ENCODE measurements at places on chromosomes 3 and 15.

- DNase-seq: peak; percentile 91
Measured at GRCh38 chr15:70236341-70237086, 138.8 kb upstream of the TLE3 start.

DNA sequence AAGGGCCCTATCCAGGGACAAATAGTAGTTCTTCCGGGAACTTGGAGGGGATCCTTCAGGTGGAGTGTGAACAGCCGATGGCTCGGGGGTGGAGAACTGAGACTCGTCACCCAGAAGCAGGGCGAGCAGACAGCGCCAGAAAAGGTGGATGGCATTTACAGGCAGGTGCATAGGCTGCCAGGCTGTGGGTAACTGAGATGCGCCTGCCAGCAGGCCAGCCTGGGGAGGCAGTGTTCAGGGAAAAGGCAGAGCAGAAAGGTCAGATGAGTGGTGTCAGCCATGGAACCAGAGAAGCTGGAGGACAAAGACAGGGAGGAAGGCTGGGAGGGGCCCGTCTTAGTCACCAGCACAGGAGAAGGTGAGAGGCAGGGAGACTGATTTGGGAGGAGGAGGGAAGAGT is 53.0 kb upstream of the SEC22A start:
- DNase-seq: no peak

GRCh38 chr3:140416666-140417065 is 261.2 kb upstream of the TRIM42 start:
- no peak for DNase-seq

- DNase-seq: peak; percentile 76
Measured at GRCh38 chr3:192917028-192917403, 640 bp downstream of the MB21D2 start.

DNA sequence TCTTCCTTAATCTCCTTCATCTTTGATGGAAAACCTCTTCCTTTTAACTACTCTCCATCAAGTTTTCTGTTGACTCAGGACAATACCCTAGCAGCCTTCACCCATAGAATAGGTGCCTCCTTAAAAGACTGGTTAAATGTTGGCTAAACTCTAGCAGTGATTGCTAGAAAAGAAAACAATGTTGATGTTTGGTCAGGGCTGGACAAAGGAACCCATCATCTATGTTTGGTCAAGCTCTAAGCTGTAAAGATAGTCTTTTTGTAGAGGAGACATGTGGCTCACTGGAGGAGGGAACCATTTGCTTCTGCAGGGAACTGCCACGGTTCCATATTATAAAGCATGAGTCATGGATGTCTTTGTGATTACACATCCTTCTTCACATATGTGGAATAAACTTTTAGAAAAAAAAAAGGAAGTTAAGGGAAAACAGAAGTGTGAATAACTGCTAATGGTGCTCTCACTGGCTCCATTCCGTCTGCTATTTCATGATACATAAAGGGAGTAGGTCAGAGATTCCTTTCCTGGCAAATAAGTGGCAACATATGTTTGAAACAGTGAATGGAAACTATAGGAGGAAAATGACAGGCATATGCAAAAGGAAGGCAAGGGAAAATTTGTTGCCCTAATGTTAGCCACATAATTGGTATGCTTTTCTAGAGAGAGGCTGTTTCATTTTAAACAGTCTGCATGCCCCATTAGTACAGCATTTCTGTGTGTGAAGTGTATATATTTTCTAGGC is 78.2 kb downstream of the CMSS1 start:
- DNase-seq: peak; percentile 92

DNA sequence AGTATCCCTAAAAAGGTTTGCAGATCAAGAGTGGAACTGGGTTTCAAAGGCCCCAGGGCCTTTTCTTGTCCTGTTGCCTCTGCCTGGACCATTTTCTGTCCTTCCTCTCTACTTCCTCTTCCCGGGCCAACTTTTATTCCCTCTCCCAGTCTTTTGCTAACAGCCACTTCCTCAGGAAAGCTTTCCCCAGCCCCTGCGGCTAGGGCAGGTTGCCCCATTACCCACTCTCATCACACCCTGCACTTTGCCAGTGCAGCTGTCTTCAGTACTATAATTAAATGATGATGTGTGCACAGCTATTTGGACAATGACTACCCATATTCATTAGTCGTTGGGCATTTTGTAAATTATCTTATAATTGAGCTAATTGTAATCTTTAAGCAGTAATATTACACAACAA is 150.5 kb upstream of the THBS1 start:
- no peak for DNase-seq

DNA sequence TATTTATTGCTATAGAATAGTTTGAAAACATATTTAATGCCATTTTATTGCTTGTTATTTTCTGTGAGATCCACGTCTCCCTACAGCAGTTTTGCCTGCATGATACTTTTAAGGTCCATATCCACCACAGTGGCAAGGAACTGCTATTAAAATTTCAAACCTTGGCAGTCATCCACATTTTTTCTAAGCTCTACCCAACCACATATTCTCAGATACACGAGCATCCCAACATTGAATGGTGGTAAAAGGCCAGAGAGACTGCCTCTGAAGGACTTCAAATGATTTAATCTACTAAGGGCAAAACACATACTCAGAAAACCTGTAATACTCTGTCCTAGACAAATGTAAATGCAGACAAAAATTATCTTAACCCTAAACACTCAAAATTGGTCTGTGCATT is 173.1 kb downstream of the ERC2 start:
- no peak for DNase-seq

- peak; percentile 13 for DNase-seq
Measured at GRCh38 chr3:81823882-81824395, 62.5 kb upstream of the GBE1 start.

DNA sequence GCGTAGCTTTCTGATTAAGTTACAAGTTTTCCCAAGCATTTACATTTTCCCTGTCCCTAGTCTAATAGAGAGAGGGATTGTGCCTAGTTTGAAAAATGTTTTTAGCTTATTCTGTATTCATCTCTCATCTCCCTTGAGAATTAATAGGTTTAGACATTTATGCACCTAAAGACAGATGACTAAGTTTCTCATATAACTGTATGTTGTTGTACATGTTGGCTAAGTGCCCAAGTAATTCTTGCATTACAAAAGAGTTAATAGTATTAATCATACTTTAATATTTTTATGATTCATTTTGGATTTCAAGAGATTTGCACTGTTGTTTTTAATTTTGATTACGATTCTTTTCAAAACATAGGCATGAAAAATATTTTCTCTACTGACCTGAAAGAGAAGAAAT is 109.0 kb upstream of the TBL1XR1 start:
- DNase-seq: peak; percentile 26

DNA sequence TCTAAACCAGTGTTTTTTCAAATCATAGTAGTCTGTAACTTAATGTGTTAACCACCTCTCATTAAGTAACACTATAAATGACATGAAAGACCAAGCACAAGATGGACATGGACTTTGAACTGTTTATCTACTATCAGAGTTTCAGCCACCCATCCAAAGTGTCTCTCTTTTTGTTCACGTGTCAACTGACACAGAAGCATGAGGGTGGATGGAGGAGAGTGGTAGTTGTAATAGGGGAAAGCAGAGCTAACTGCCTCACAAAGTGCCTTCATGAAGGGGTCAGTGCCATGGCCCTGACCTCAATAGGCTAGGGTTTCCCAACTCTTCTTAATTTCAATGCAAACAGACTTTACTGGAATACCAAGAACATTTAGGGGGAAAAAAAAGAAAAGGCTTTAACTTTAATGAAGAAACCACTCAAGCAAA is 32.1 kb upstream of the TRPM7 start:
- no peak for DNase-seq

GRCh38 chr3:98699132-98699531 is 64.0 kb upstream of the ST3GAL6 start:
- DNase-seq: no peak

DNA sequence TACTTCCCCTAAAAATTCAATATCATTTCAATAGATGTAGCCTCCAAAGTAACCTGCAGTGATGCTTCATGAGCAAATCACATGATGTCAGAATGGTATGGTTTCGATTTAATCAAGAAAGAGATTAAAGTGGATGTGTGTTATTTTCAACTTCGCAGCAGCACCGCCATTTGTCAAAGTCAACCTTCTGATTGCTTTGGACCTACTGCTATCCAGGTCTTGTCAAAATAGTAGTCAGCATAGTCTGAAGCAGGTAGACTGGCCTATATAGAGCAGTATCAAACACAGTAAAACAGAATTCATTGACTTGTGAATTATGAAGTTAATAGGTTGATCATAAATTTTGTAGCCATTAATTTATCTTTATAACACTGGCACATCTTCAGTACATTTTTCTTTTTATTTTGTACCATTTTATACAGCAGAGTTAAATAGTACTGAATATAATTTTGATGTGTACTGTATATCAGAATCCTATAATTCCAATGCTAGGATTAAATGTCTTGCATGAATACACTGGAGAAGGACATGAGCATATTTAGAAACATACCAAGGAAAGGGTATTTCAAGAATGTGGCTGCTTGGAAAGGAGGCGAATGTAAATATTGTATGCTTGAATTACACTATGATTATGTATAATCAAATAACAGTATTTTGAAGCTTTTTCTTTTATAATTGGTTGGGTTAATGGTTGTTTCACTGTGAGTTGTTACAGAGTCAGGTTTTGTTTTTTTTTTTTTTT is 79.6 kb downstream of the CDIN1 start:
- DNase-seq: no peak

DNA sequence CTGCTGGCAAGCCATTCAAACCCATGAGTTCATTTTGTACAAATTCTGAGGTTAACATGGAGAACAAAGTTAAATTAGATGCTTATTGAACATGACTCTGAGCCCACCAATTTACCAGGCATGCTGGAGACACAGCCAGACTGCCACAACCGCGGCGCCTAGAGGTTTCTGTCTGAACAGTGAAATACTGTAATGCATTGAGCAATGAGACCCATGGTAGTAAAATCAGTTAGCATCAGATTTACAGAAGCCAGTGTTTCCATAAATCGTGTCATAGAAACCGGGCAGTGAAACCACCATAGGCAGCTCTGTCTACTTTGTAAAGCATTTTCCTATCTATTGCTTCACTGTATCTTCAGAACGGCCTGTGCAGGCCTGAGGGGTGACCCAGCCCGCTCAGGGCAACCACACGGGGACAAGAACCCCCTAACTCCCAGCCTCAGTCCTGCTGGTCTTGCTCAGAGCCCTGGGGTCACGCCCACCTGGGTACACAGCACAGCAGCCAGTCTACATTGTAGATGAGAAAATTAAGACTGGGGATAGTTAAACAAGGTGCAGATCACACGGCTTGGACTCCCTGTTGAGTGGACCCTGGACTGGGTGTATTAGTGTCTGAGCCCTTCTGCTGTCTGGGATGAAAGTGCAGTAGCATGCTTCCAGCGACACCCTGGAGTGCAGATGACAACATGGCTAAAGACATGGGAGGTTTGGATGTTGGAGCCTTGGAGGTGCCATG is 44.2 kb downstream of the MGLL start:
- DNase-seq: no peak

DNA sequence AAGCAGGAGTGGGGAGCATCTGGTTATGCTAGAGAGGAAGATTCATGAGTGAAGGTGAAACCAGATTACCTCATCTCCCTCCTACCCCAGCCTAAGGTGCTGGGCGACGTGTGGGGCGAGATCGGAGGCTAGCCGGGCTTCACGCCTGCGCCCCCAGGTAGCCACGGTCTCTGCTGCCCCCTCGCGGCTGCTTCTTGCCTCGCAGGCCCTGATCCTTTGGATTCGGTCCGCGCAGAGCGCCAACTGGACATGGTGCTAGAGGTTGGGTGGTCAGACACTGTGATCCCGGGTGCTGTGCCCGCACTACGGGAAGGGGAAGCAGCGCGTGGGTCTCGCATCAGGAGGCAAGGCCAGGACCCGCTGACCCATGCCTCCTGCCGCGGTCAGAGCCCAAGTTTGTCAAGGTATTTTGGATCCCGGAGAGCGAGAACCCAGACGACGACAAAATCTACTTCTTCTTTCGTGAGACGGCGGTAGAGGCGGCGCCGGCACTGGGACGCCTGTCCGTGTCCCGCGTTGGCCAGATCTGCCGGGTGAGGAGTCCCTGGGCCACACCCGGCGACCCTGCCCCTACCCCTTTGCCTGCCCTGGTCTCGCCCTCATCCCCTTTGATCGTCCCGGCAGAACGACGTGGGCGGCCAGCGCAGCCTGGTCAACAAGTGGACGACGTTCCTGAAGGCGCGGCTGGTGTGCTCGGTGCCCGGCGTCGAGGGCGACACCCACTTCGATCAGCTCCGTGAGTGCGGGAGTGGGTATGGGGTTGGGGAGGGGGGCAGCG is 4.2 kb downstream of the SEMA3B start:
- DNase-seq: peak; percentile 48

GRCh38 chr3:12286927-12287726 is 1.7 kb upstream of the PPARG start:
- DNase-seq: no peak

Measured in AG10803 (cell line).